ENCODE measurements at places on chromosomes 5 and 9.

DNA sequence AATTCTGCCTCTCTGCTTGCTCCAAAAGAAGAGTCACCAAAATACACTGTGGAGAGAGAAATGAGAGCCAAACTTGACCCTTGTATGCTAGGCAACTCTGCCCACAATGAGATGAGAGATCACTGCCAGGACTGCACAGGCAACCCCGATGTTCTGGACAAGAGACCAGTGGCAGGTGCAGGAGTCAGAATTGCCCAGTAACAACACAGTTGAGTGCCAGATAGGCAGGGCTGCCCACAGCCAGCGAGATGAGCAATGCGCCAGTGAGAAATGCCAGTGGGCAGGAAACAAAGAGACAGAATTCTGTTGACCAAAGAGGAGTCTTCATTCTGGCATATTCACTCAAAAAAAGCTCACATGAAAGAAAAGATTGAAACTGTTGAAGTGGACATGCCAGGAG, 570.7 kb downstream of the CAAP1 start:
- DNase-seq = no peak

DNA sequence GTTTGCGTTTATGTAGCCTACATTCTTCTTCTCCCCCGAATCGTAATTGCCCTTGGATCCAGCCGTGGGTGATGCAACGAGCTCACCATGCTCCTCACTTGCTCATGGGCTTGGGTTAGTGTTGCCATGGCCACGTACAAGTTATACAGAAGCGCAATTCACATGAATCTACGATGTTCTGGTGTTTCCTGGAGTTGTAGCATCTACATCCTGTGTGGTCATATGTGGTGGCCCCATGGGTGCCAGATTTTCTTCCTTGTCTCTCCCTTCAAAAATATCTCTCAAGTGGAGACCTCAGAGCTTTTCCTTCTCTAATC, 115.3 kb downstream of the TLE4 start:
- no peak for DNase-seq

DNA sequence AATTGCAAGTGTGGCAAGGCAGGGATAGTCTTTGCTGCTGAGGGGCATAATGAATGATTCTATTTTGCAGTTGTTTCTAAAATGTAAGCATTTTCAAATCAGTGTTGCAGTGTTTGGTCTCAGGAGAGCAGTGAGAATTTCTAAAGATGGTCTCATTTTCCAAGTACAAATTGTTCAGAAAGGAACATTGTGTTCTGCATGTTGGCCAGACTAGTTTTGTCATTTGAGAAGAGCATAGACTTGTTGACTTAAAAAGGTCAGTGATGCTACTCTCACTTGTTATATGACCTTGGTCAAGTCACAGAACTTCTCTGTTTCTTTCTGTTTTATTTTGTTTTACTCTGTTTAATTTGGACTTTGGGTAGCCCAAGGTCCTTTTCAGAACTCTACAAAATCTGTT, 344.6 kb downstream of the OSTF1 start:
- no peak for DNase-seq

DNA sequence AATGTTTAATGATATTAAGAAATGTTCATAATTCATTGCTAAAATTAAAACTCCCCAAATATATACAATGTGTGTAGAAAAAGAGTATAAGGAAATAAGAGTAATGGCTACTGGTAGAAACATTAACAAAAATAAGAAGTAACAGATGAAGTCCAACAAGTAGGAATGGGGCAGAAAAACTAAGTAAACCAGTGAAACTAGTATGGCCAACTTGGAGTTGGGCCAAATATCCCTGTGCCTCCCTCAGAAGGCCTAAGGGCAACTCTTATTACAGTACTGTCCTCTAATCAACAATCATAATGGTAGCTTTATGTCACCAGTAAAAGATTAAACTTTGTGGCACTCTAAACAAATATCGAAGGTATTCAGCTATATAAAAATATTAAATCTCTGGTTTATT, 93.5 kb downstream of the SSBP2 start:
- no peak for DNase-seq

DNA sequence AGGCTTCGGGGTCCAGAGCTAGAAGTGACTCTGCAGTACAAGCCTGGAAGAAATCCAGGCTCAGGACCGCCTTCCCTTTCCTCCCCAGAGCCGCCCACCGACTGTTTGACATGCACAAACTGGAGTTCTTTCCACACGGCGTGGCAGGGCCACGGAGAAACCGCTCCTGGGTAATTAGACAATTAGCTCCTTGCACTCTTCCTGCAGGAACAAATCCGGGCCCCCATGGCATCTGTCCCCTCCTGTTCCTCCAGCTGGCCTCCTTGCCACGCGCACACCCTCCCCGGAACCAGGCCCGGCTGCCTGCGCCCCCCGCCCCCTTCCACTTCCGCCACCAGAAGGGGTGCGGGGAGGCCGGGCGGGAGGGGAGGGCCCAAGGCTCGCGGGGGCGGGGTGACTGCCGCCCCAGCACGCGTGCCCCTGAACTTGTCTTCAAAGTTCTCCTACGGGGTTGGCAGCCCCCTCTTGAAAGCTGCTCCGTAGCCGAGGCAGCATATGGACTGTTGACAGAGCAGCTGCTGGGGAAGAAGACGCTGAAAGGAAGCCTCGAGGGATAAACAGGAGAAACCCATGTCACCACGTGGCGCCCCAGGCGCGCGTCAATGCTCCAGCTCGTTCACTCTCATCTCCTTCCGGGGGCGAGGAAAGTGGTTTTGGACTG, 74.3 kb downstream of the SEC61B start:
- no peak for DNase-seq

GRCh38 chr9:97573482-97574073, 59.6 kb downstream of the TSTD2 start:
- no peak for DNase-seq

GRCh38 chr9:60545878-60546385, 368.3 kb upstream of the SPATA31A5 start:
- no peak for DNase-seq
